ENCODE measurements at places on chromosomes 1 and 21.
A peak's percentile ranks its signal among the peaks of the same experiment; 100 is the strongest.

DNA sequence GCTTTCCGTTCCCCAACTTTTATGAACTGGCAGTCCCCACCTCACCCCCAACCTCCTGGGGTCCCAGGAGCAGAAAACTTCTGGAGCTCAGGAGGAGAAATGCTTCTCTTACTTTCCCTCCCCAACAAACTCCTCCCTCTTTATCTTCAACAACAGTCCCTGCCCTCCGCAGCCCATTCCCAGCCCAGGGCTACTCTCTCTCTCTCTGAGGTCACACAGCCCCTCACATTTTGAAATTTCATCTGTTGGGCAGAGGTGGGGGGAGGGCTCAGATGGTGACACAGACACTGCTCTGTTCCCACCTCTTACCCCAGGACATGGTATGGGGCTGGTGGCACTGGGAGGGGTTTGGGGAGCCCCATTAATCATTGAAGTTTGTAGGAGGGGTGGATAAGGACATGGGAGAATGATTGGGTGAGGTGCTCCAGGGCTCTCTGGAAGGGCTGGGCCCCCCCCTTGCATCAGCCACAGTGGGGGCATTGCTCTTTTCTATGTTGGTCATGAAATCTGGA lies 6.0 kb downstream of the PIK3CD start:
- peak; percentile 22 for DNase-seq

GRCh38 chr1:58884706-58885661 lies 101.1 kb upstream of the JUN start:
- DNase-seq = no peak

GRCh38 chr1:13514821-13515220 lies 1.0 kb upstream of the LRRC38 start:
- no peak for DNase-seq

DNA sequence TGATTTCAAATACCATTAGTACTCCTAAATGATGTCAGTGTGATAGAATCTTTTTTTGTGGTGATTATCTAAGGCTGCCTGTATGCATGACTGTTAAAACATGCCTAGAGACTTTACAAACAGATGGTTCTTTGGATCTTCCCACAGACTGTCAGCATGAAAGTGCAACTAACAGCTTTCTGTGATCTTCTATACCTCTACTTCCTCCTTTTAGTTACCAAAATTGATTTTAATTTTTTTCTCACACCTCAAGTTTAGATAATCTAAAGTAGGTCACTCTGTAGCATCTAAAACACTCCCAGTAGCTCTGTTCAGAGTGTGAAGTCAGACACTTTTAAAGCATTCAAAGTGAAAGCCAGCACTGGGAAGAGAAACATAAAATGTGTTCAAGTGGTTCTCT lies 534.5 kb downstream of the PTPRC start:
- no peak for DNase-seq

- no peak for DNase-seq
Observed at GRCh38 chr1:197973206-197973605, 56.0 kb downstream of the LHX9 start.

DNA sequence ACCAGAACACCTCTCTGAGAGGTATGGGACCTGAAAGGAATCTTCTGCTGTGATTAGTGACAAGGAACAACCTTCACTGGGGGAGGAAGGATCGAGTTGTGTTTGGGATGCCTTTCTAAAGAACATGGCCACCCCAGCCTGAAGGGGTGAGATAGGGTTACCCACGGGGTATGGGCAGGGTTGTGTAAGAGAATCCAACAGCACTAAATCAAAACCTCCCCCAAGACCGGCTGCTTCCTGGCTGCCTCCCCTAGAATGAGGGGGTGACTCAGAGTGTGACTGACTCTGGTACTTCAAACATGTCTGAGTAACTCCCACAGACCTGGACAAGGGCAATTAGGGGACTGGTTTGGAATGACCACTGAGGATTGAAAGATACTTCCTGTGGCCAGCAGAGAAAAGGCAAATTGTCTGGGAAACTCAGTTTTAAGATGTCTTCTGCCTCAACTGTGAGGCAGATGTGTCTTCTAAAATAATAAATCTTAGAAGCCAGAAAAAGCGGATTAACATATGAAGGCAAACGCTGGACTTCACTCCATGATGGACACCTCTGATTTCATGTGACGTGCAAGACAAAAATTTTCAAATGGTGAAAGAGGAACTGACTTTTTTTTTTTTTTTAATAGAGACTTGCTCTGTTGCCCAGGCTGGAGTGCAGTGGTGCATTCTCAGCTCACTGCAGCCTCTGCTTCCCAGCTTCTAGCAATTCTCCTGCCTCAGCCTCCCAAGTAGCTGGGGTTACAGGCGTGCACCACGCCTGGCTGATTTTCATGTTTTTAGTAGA lies 6.7 kb upstream of the PTPN14 start:
- DNase-seq = no peak

DNA sequence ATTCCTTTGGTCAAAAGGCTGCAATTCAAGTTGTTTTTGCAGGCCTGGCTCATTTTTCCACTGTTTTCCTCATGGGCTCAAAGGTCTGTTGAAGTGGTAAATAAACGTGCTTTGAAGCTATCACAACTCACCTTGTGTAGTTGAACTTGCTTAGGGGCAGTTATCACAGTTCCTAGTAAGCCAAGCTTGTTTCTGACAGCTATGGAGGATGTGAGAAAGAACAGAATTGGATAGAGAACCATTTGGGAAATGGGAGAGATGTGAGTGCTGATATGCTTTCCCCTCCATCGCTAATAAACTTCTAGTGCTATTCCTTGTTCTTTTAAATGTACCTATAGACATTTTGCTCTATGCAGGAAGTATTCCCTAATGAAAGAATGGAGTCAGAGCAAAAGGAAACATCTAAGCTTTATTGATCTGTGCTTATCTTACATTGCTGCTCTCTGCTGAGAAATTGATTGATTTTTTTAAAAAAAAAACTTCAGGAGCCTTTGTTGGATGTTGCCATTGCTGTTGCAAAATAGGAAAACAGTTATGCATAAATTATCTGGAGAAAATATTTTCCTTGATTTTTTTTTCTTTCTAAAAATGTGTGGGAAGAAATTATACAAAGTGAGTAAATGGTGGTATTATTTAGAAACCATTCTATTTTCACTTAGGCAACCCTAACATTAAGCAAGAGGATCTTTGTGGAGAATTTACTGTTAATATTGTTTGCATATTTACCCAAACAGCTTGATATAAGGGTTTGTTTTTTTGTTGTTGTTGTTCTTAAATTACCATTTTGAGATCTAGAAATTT lies 118.2 kb downstream of the MAGI3 start:
- no peak for DNase-seq

DNA sequence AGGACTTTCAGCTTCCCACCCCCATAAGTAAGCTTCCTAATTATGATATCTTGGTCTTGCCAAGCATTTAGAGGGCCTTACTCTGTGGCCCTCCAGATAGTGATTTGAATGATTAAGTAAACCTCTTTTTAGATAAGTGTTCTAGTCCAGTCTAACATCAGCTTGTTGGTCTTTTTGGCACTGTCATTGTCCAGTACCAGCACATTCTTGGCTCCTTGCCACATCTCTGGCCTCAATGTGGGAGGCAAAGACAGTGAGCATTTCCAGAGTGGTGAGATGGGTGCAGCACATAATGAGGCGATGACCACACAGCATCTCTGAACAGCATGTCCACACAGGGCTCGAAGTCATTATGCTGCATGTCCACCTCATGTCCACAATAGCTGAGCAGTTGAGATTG lies 6.1 kb downstream of the CAPZA1 start:
- DNase-seq = no peak

GRCh38 chr1:100535264-100535663 lies 2.7 kb upstream of the GPR88 start:
- no peak for DNase-seq

GRCh38 chr1:235999259-235999925 lies 65.5 kb downstream of the NID1 start:
- DNase-seq = peak; percentile 78

GRCh38 chr1:242162140-242162539 lies 163.2 kb upstream of the MAP1LC3C start:
- DNase-seq = no peak

DNA sequence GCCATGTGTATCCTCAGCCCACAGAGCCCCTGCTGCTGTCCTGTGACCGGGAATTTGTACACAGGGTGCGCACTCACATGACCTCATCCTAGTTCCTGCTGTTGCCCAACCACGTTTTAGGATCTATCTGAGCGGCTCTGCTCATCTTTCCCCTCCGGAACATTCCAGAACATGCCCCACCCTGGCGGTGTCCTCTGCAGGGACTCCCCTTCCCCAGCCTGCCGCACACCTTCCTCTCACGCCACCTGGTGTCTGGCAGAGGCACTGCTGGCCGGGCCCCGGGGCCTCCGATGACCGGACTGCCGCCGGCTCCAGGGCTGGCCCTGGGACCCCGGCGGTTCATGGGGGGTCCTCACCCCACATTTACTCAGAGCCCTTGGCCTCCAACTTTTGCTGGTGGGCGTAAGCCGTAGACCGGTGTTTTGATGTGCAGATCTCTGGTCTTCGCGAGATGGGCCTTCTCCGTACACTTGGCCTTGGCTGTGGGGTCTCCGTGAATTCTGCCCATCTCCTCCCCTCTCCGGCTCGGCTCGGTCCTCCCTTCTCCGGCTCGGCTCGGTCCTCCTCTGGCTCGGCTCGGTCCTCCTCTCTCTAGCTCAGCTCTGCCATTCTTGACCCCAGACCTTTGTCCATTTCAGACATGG lies 29.5 kb downstream of the ARHGEF16 start:
- DNase-seq = peak; percentile 63

DNA sequence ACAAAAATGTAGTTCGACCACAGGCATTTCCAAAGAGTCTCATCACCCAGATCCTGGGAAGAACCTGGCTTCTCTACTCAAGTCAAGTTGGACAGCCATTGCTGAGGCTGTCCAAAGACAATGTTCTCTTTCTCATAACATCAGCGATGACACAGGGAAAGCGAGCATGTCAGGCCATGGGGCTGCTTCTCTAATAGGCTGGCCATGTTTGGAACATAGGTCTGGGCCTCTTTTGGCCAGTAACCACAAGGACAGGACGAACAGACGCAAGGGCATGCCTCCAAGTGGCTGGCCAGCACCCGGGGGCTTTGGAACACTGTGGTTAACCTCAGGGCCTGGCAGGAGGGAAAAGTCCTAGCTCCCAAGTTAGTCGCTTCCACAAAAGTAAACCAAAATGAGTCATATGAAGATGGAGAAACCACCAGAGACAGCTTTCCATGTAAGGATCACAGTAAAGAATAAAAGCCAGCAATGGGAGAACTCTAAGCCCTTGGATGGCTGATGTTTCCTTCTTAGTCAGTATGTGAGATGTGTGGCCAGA lies 80.6 kb upstream of the SLC44A3 start:
- no peak for DNase-seq

GRCh38 chr1:53060579-53060978 lies 1.4 kb upstream of the PODN start:
- no peak for DNase-seq

- no peak for DNase-seq
Observed at GRCh38 chr1:176904057-176904751, 260.3 kb downstream of the ASTN1 start.

GRCh38 chr1:211695135-211695816 lies 19.9 kb upstream of the NEK2 start:
- peak; percentile 7 for DNase-seq

- no peak for DNase-seq
Observed at GRCh38 chr21:14244911-14245310, 29.0 kb downstream of the RBM11 start.

- DNase-seq = no peak
Observed at GRCh38 chr21:43819511-43820405, 30.4 kb downstream of the RRP1 start.

GRCh38 chr1:58904299-58905125 lies 120.7 kb upstream of the JUN start:
- no peak for DNase-seq

GRCh38 chr1:90963236-90963635 lies 58.6 kb downstream of the ZNF644 start:
- no peak for DNase-seq

GRCh38 chr1:201708085-201708512 lies 120.9 kb upstream of the IPO9 start:
- no peak for DNase-seq

DNA sequence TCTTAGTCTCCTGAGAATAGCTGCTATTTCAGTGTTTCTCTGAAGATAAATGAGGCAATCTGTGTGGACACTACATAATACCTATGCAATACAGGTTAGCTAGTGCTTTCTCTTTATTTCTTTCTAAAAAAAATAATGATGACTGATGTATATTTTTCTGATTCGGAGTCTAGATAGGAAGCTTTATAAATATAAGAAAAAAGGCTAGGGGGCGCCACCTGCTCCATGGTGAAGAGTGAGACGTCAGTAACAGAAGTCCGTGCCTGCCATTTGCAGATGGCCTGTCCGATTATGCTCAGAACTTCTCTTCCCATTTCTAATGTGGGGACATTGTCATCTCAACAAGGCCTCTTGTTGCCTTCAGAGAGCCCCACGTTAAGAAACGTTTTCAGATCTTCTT lies 26.4 kb downstream of the QSOX1 start:
- DNase-seq = peak; percentile 40

- peak; percentile 29 for DNase-seq
Observed at GRCh38 chr1:3625151-3625907, 514 bp downstream of the TPRG1L start.

- DNase-seq = no peak
Observed at GRCh38 chr1:235006132-235006721, 122.4 kb downstream of the TOMM20 start.

- DNase-seq = no peak
Observed at GRCh38 chr1:12185036-12185917, 18.5 kb downstream of the TNFRSF1B start.

- DNase-seq = no peak
Observed at GRCh38 chr21:28066596-28067387, 925.9 kb downstream of the LTN1 start.

GRCh38 chr1:82564333-82564732 lies 763.6 kb downstream of the ADGRL2 start:
- DNase-seq = no peak

DNA sequence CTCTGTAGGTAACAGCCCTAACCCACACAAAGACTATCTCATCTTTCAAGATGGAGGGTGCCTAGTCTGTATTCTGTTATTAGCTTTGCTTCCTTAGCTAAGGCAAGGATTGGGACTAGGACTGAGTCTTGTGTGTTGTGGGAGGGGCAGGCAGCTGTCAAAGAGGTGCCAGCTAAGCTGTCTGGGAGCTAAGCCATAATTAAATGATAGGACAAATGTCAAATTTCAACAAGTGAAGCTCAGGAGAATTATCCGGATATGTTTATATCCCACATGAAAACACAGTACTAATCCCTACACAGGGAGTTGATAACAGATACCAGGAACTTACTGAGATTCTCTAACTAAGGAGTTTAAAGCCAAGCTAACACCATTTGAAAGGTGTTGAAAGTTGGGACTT lies 70.5 kb upstream of the NGF start:
- no peak for DNase-seq

GRCh38 chr1:223455470-223455869 lies 62.3 kb downstream of the CCDC185 start:
- no peak for DNase-seq

Measured in stimulated activated CD4-positive, alpha-beta T cell treated with anti-CD3 and anti-CD28 coated beads, Interleukin-15, amount 100 ng/mL, for 24 hours (primary cell).